ENCODE measurements at places on chromosomes 4 and X.

GRCh38 chrX:100586747-100587146 lies 2.0 kb downstream of the TNMD start:
- no peak for DNase-seq

- DNase-seq: no peak
Observed at GRCh38 chrX:123263747-123264146, 79.7 kb downstream of the GRIA3 start.

- DNase-seq: no peak
Observed at GRCh38 chr4:43843501-43843900, 605.1 kb downstream of the KCTD8 start.

GRCh38 chrX:45554736-45555135 lies 354.1 kb upstream of the DIPK2B start:
- no peak for DNase-seq
